Fibroblast of upper back skin (primary cell): ENCODE measurements at places on chromosomes 11 and 22.
A peak's percentile ranks its signal among the peaks of the same experiment; 100 is the strongest.

DNA sequence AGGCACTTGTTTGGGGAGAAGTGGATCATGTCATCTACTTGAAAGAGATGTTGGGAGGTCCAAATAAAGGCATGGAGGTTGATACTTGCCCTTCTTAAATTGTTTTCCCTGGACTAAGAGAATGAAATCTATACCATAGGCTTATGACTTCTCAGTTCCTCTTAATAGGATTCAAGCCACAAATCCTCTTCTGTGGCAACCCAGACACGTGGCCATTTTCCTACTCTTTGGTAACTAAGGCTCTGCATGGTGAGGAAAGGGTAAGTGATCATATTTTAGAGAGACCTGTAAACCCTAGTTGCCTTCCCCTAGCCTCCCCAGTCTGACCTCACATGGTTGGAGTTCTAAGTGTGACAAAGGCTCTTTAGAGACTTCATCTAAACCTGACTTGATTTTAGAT lies 72.9 kb upstream of the CD44 start:
- no peak for DNase-seq

DNA sequence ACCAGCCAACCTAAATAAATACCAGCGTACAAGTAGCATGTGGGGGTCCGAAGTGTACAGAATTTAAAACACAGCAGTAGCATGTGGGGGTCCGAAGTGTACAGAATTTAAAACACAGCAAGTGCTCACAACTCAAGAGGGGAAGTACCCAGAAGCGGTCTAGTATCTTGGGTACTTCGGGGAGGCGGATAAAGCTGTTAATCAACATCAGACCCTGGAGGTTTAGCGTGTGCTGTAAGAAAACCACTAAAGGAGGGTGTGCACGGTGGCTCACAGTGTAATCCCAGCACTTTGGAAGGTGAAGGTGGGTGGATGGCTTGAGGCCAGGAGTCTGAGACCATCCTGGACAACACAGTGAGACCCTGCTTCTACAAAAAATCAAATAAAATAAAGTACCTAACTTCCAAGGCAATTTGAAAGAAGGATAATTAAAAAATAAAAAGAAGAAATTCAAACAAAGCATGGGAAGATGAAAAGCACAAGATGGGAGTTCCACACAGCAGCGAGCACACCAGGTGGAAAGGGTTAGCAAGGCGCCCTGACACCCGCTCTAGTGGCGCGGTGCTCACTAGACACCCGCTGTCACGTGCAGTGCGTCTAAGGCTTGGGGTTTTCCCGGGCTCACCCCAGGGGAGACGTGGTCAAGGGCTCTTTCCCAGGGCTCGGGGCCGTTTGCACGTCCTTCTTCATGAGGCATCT lies 35.0 kb upstream of the MOB2 start:
- DNase-seq, result no peak

DNA sequence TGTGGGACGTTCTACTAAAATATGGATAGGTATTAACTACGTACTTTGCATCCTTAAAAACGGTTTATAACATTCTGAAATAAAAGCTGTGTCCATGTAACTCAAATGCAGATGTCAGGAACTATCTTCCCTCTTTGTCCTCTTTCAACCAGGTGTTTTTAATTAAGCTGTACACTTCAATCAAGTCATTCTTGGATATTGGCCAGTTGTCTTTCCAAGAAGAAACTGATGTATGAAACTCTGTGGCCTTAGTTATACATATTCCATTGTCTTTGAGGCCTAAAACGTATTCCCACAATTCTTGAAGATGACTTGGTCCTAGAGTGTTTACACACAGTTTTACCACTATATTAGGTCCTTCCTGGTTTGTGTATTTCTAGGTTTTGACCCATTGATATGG lies 249.0 kb upstream of the CNTN5 start:
- DNase-seq, result no peak

DNA sequence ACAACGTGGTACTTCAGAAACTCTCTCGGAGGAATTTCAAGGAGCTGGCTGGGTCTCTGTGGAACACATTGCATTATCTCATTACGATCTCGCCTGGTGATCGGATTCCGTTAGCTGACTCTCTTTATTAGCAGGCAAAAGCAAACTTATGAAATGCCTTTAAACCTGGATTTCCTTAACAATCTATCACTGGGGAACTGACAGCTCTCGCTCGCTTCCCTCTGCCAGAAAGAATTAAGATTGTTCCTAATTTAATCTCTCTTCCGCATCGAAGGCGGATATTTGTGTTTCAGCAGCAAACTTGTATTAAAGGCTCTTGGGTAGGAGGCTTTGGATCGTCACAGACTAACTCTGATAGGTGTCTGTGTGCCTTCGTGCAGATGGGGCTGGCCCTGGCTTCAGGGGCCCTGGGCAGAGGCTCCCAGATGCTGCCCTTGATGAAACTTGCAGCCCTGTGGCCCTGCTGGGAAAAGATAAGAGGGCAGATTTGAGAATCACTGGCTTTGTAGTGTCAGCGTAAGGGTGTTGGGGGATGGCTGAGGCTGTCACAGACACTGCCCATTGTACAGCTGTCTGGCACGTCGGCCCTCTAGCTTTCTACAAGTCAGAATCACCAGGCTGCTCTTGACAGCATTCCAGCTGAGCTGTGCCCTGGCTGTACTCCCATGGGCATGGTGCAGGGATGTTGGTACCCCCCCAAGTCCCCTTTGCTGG lies 162.2 kb upstream of the NECTIN1 start:
- DNase-seq, result no peak

DNA sequence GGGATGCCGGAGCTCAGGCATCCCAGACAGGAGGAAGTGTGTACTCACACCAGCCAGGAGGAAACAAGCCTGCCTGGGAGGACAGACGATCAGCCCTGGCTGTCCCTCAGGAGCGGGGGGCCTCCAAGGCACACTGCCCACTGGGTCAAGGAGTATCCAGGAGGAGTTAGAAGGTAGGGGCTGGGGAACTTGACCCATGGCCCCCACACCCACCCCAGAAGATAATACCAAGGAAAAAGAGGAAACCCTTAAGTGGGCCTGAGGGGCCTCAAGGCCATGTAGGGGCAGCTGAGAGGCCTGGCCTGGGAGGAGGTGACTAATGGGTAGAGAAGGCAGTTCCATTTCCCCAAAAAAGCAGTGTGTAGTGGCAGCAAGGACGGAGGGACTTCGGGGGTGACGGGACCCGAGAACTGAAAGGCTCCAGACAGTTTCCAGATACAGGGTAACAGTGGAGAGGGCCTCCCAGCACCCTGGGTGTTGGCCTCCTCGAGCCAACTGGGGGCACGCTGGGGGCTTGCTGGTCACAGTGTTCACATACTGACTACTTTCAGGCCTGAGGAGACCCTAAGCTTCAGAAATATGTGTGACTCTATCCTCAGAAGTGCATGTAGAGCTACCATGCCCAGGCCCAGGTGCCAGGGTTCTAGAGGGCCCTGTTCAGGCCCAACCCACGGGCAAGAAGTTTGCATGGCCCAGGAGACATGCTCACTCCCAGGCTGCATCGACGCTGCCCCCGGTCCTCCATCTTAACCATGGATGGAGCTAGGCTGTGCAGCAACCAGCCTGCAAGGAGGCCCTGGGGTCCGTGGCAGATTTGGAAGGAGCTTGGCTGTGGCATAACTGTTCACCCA lies 75.7 kb upstream of the PITPNB start:
- DNase-seq, result no peak

GRCh38 chr22:46622081-46622521 lies 1.9 kb downstream of the GRAMD4 start:
- no peak for DNase-seq

- peak; percentile 20 for DNase-seq
Observed at GRCh38 chr22:38981005-38981991, 849 bp upstream of the APOBEC3B start.

GRCh38 chr22:43432883-43433415 lies 21.1 kb downstream of the MPPED1 start:
- DNase-seq, result no peak

GRCh38 chr22:19058713-19059451 lies 63.3 kb downstream of the DGCR2 start:
- DNase-seq, result no peak

DNA sequence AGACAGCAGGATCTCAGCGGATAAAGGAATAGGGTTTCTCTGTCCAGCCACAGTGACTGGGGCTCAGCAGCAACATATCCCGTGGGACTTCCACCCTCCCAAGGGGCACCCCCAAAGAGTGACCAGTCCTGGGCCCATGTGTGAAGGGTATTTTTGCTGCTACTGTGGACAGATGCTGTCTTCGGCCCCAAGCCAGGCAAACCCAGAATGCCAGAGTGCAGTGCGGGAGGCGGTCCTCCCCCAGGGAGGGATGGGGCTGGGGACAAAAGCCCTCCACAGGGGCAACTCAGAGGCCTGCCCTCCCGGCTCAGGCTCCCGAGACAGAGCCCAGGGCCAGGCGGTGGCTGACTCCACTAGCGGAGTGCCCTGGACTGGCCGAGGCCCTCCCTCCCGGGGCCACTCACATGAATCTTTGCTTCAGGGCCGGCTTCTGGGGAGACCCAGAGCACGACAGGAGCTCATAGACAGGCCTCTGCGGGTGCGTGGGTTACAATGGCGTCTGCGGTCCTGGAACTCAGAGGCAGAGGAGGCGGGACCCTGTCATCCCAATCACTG lies 34.7 kb upstream of the WNT7B start:
- no peak for DNase-seq

GRCh38 chr22:21044931-21045584 lies 688 bp upstream of the LRRC74B start:
- peak; percentile 71 for DNase-seq

DNA sequence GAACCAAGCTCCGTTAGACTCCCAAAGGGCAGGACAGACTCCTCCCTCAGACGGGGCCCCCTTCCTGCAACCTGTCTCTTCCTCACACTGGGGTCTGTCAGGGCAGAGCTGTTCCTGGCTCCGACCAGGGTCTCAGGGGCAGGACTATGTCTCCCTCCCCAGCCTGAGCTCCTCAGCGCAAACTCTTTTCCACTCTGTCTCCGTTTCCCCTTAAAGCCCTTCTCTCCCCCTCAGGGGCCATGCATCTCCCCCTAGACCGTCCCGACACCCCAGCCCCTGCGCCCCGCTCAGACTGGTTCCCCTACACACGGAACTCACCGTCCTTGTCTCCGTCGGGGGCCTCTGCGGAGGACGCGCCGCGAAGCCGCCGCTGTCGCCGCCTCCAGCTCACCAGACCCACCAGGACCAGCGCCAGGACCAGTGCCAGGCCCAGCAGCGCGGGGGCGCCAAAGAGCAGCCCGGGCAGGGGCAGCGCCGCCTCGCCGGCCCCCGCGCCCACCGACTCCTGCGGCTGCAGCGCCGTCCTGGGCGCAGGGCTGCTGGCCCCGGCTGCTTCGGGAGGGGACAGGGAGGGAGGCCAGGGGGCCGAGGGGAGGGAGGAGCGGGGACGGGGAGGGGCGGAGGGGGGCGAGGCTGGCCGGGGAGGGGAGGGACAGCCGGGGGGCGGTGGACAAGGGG lies 684 bp downstream of the TNFRSF13C start:
- DNase-seq, result peak; percentile 31

- peak; percentile 57 for DNase-seq
Observed at GRCh38 chr11:36376888-36377758, 81.0 kb downstream of the PRR5L start.

DNA sequence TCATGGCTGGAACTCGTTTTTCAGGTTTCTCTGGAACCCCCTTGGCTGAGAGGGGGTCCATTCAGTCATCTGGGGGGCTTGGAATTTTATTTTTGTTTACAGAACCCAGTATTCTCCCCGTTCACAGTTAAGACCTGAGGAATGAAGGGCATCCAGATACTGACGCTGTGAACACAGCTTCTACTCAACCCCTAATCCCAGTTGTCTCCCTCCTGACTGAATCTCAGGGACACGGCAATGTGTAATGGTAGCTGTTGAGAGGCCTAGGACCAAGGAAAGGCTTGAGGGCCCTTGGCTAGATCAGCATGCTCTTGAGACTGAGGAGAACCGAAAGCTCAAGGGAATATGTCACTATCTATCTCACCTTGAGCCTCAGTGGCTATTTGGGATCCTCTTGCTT lies 113.6 kb downstream of the SWAP70 start:
- DNase-seq, result no peak

GRCh38 chr11:35045236-35045820 lies 93.6 kb upstream of the CD44 start:
- DNase-seq, result no peak

DNA sequence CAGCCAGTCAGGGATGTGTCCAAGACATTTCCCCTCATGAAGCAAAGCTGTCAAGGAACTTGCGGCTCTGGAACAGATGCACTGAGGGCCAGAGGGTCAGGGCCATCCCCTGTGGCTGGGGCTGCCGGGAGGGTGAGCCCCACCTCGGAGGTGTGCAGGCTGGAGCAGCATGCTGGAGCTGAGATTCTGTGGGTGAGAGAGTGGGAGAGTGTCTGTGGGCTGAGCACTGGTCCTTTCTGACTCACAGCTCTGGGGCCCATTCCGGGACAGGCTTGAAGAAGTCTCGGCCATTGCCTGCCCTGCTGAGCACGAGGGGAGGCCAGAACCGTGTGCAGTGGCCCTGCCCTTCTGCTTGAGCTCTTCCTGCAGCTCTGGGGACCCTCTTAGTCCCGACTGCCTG lies 2.1 kb downstream of the OMP start:
- peak; percentile 9 for DNase-seq

GRCh38 chr22:23204541-23205157 lies 24.3 kb downstream of the BCR start:
- no peak for DNase-seq

DNA sequence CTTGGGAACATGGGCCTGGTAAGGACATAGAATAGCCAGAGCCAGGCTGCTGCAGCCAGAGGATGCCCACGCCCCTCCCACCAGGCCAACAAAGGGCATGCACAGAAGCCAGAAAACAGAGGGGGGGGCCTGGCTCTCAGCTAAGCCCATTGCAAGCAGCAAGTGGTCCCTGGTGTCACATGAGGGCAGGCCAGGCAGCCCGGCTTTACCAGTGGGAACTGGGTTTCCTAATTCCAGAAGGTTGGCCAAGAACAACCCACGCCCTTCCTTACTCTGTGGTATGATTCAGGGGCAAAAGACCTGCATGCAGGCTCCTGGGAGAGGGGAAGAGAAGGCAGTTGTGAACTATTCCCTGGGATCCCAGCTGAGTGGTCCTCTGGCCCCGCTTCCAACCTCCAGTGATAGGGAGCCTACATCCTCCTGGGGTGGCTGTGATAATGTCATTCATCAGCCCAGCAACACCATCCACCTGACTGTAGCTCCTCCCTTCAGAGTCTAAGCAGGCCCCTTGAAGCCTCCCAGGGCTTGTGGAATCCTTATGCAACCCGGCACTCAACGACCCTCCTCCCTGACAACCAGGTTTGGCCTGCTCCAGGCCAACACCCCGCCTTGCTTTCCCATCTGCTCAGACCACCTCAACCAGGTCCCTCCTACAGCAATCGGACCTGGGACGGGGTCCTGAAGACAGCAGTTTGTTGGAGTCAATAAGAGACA lies 62.1 kb upstream of the LMO1 start:
- DNase-seq, result no peak

DNA sequence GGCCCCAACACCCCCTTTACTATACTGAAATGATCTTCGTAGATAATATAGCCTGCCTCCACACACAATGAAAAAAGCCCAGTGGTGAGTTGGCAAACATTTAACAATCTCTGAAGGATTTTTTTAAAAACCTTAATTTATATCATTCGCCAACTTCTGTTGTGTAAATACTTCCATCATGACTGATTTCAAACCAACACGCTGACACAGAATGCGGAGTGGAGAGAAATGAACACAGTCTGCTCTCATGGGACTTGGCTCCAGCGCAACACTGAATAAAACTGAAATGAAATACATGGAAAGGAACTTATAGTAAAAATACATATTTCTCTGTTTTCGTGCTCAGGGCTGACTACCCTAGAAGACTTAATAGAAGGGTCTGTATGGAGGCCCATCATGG lies 61.3 kb upstream of the WNT11 start:
- peak; percentile 63 for DNase-seq
